ENCODE measurements at places on chromosomes 3 and 15. TPM values are rescaled to one million over a fixed set of nuclear protein-coding genes. Genes with fewer than 3 reads are reported as not detected.

DNA sequence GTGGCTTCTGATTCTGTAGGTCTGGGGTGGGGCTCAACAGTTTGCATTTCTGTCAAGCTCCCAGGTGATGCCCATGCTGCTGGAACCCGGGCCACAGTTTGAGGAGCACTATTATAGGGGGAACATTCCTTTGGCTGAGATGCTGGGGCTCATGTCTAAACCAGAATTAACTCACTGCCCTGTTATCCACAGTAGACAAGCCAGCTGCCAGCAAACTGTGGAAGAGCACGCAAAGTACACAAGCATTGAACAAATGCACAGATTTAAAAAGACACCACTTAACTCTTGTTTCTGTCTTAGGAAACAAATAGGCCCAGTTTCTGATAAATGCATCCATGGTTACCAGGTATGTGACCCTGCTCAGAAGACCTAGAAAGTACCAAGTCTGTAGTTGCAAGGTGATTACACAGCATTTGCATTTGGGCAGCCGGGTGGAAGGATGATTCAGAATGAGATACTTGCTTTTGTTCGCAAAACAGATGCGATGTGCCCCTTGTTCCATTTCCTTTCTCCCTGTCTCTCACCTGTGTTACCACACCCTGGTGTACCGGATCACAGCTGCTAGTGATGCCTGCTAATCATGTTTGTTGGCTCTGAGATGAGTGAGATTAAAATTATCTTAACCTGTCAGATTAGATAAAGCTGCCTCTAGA is 12.4 kb downstream of the GYG1 start:
- H3K4me1 ChIP-seq = peaks cover 14% of the 10 kb centered on the region
- H3K27ac ChIP-seq = no peak overlapping the region
- no peak overlapping the region for H3K4me3 ChIP-seq
- H3K27me3 ChIP-seq = no peaks in the 10 kb centered on the region
- DNase-seq = no peak
- H3K36me3 ChIP-seq = peaks cover 28% of the 10 kb centered on the region

GRCh38 chr3:178022599-178022998 is 513.6 kb upstream of the KCNMB2 start:
- H3K27ac ChIP-seq = no peak overlapping the region
- no peaks in the 10 kb centered on the region for H3K4me1 ChIP-seq
- no peak overlapping the region for H3K4me3 ChIP-seq
- H3K36me3 ChIP-seq = no peaks in the 10 kb centered on the region
- H3K27me3 ChIP-seq = no peaks in the 10 kb centered on the region

- H3K4me1 ChIP-seq = no peaks in the 10 kb centered on the region
- H3K36me3 ChIP-seq = no peaks in the 10 kb centered on the region
- H3K4me3 ChIP-seq = no peak overlapping the region
- no peak for DNase-seq
- no peaks in the 10 kb centered on the region for H3K27me3 ChIP-seq
These were observed 238.7 kb upstream of the HES1 start for GRCh38 chr3:193897288-193897687.

DNA sequence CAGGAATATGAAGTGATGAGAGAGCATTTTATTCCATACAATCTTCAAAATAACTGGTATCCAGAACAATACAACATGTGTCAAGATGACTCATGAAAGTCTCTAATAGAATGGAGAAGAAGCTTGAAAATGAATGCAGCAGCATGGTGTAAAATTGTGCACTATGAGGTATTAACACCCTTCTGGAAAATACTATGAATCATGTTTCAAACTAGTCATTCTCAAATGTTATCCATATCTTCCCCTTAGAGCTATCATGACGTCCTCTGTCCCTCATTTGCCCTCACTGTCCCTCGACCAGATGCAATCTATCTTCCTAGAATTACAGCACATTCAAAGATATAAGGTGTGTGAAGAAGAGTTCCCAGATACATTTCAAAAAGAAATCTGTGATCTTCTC is 198.2 kb downstream of the NECTIN3 start:
- H3K27me3 ChIP-seq = no peaks in the 10 kb centered on the region
- DNase-seq = no peak
- no peaks in the 10 kb centered on the region for H3K36me3 ChIP-seq
- H3K27ac ChIP-seq = no peak overlapping the region
- no peak overlapping the region for H3K4me3 ChIP-seq

DNA sequence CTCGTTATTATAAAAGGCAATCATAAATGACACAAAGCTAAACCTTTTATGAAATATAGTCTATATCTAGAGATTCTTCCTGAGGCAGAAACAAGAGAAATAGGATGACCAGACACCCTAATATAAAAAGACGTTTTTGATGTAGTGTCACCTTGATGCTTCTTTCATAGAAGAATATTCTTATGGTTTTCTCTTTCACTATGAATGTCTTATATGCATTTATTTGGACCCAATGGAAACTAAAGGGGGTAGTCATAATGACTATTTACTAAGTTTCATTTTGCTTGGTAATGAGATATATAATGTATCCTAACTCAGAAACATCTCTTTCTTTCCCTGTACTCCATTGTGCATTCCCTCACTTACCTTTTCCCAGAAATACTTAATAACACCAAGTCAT is 393.9 kb downstream of the RAP2B start:
- no peak overlapping the region for H3K27ac ChIP-seq
- DNase-seq = no peak
- H3K27me3 ChIP-seq = no peaks in the 10 kb centered on the region
- no peaks in the 10 kb centered on the region for H3K36me3 ChIP-seq
- no peaks in the 10 kb centered on the region for H3K4me1 ChIP-seq

COLQ gene
- total RNA-seq = 3.5 TPM
